Renal cortex interstitium (tissue), 15 donors: ENCODE measurements at places on chromosomes 5 and 9.

DNA sequence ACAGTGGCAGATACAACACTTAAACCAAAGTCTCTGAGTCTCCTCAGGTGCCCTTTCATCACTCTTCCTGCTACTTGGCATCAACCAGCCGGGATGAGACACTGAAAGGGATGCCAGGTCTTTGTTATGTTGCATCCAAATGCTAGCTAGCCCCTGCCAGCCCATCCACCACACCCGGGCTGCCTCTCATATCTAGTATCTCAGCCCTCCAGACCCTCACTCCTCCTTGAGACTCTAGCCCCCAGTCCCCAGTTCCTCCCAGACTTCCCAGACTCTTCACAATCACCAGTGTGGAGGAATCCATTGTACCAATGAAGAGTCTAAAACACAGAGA lies 21.5 kb downstream of the CSF2 start:
- no peak for DNase-seq

DNA sequence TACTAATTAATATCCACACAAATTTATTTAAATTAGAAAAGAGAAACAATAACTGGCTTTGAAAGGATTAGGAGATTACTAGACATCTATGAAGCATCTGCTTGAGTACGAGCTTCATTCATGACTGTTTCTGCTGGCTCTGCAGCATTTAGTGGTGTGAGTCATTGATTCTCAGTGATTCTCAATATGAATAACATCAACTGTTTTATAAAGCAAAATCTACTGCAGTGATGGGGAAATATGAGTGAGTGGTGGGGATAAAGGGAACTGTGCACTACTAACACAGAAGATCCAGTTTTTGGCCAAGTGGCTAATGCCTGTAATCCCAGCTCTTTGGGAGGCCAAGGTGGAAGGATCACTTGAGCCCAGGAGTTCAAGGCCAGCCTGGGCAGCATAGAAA lies 8.4 kb downstream of the FNBP1 start:
- no peak for DNase-seq

DNA sequence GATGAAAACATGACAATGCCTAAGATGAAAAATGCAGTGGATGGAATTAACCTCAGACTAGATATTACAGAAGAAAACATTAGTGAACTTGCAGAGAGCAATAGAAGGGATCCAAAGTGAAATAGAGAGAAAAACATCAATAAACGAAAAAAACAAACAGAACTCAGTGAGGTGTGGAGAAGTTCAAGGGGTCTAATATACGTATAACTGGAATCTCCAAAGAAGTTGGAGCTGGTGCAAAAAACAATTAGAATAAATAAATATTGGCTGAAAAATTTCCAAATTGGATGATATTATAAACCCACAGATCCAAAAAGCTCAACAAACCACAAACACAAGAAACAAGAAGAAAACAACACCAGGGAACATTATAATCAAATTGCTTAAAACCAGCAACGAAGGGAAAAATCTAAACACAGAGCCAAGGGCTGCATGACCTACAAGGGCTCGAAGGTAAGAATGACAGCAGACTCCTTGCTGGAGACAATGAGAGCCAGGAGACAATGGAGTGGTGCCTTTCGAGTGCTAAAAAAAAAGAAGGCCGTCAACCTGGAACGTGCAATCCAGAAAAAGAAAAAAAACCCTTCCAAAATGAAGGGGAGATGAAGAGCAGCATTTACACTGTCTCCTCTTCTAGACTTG lies 11.8 kb downstream of the FAM163B start:
- DNase-seq: no peak

DNA sequence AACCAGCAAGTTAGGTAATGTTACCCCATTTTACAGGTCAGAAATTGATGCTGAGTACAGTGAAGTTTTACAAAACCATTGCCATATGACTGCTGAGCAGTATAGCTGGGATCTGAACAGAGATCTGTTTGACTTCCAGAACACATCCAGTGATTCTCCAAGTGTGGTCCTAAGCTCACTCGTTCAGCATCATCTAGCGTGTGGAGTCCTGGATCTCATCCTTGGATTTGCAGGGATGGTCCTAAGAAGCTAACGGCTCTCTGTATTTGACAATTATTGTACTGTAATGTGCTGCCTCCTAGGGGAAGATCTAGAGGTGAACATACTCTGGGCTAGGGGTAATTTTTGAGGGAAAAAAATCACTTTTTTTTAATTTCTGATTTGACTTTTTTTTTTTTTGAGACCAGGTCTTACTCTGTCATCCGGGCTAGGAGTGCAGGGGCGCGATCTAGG lies 1.4 kb downstream of the SLC26A2 start:
- no peak for DNase-seq

DNA sequence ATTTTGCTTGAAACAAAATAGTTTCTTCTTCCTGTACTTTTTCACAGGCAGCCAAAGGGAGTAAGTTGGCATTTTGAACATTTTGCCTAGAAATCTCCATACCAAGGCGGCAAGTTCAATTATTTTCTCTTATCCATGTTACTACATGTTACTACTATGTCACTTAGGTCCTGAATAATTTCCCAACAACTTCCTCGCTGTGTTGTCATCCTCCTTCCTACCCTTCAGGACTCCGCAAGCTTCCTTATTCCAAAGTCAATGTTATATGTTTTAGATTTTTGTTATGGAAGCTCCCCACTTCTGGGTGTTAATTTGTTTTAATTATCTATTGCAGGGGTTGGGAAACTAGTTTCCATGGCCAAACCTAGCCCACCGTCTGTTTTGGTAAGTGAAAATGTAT lies 9.9 kb upstream of the B4GALT1 start:
- no peak for DNase-seq

- DNase-seq: no peak
Measured at GRCh38 chr5:6737043-6737941, 24.1 kb downstream of the TENT4A start.

GRCh38 chr5:156655732-156656131 lies 194.4 kb upstream of the PPP1R2B start:
- DNase-seq: no peak

GRCh38 chr5:60143942-60144549 lies 250.5 kb upstream of the PDE4D start:
- no peak for DNase-seq

DNA sequence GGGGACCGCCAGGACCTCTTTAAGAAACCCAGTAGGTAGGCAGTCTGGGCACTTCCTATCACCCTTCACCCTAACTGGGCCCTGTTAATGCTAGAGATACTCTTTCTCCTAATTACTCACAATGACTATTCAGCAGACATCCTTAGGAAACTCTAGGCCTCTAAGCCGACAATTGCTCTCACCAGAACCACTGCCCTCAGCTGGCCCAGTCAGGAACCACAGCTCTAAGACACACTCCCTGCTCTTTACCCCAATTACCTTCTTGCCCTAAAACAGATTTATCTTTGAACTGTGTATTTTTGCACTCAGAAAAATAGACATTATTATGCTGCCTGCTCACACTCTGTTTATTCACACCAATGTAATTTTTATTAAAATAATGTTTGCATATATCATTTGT lies 432.6 kb upstream of the SLC30A5 start:
- no peak for DNase-seq

- no peak for DNase-seq
Measured at GRCh38 chr9:90420768-90421513, 221.7 kb downstream of the DIRAS2 start.

DNA sequence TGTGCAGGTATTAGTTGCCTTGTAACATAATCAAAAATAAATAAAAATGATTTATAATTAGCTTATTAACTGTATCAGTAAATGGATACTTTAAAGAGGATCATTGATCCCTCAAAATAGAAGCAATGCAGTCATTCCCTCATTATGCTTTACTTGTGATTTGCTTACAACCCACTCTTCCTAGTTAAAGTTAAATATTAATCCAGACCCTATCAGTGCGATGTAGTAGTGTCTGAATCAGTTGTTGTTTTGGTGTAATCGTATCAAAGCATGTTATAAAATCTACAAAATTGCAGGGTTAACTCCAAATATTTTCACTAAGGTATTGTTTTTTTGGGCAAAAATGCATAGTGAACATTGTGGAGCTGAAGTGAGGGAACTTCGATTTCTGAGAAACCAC lies 17.6 kb downstream of the TENT4A start:
- DNase-seq: no peak

DNA sequence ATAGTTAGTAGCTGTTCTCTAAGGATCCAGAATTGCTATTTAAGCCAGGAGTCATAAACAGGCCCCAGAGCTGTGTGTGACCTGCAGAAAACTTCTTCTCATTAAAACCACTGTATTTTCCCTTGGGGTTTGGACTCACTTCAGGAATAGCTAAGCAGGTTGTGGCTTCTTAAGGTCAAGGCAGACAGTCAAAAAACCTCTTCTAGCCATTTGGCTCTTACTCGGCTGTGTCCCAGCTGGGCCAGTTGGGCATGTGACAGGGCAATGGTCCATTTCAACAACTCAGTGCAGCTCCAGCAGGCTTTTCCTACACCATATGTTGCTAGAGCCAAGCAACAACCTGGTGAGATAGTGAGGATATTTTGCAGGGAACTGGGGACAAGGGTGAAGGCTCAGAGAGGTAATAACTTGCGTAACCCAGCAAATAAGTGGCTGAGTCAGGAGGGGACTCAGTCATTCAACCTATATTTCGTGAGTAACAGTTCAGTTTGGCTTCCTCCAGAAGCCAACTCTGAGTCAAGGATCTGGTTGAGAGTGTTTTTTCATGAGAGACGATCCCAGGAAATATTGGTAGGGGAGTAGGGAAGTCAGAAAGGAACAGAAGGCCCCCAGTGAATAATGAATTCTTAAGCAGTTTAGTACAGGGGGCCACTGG lies 115.4 kb upstream of the PPP2R2B start:
- no peak for DNase-seq

DNA sequence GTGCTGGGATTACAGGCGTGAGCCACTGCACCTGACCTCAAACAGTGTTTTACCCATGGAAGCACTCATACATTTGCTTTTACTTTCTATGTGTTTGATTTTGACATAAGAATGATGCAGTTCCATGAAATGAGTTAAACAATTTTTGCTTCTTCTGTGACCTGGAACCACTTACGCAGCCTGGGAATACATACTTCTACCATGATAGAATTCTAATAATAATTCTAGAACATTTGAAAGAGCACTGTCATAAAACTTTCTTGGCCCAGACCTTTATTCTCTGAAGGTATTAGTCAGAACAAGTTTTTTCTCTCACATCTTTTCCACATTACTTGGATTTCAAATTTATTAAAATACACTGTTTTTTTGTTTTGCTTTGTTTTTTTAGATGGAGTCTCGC lies 25.3 kb upstream of the COL5A1 start:
- DNase-seq: no peak

- no peak for DNase-seq
Measured at GRCh38 chr9:137977571-137978261, 100.1 kb downstream of the CACNA1B start.

DNA sequence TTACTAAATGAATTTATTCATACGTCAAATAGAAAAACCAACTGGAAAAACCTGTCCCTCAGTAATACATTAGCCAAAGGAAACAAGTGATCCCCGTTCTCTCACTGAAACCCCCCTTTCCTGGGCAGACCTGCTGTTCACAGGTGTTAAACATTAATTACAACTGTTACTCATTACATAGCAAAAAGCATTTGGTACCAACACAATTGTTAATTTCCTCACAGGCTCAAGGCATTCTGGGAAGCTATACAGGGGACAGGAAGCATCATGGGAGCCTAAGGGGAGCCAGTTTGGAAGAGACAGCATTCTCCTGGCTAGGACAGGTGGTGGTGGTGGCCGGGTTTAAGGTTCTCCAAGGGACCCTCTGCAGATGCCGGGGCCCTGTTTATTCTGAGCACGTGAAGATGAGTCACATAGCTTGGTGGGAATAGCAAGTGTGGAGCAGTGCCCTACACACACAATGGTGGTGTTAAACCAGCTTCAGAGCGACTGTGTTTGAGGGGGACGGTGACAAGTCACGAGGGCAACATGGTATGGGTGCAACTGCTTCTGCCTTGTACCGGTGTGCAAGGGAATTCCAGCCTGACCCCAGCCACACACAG lies 62.6 kb upstream of the SLC25A51 start:
- DNase-seq: peak; percentile 74

- DNase-seq: no peak
Measured at GRCh38 chr5:145636371-145636770, 198.8 kb downstream of the PRELID2 start.

DNA sequence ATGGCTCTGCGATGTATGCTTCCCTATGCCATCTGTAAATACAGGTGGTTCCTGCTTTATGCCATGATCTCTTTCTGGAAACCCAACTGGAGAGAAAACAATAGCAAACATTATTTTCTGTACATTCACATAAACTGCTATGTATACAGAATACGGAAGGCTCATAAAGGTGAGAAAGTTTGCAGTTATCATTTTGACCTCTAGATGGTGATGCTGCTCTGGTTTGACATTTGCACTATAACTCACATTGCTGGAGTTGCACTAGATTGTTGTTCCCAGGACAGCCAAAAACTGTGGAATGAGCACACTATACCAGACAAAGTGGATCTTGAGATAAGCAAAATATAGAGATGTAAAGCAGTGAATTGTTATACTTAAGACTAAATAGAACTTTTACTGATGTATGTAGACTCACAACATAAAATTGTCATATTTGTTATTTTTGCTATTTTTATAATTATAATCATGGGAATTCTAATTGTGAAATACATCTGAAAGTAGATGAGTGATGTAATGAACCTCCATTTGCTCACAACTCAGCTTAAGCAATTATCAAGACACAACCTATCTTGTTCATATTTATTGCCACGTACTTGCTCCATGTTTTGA lies 246.5 kb downstream of the PTPRD start:
- DNase-seq: peak; percentile 48

DNA sequence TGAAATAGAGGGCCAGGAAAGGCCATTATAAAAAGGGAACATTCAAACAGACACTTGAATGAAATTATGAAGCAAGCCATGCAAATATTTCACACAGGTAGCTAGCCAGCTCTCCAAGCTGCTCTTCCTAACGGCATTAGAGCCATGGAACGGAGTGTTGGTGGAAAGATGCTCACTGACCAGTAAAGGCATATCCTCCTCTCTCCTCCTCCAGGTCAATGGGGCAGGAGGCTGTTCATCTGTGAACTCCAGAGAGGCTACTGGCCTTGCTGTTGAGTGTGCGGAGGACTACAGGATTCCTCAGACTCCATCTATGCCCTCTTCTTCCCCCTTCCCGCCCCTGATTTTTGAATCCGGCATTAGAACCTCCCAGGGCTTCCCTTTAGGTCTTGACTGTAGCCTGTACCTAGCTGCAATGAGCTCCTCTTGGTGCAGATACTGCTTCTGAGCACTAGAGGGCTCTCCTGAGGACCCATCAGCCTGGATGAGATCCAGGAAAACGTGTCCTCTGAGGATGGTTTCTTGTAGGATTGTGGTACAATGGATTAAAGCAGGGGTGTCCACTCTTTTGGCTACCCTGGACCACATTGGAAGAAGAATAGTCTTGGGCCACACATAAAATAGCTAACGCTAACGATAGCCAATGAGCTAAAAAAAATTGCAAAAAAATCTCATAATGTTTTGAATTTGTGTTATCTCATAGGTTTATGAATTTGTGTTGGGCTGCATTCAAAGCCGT lies 162.2 kb downstream of the SREK1 start:
- DNase-seq: peak; percentile 59

DNA sequence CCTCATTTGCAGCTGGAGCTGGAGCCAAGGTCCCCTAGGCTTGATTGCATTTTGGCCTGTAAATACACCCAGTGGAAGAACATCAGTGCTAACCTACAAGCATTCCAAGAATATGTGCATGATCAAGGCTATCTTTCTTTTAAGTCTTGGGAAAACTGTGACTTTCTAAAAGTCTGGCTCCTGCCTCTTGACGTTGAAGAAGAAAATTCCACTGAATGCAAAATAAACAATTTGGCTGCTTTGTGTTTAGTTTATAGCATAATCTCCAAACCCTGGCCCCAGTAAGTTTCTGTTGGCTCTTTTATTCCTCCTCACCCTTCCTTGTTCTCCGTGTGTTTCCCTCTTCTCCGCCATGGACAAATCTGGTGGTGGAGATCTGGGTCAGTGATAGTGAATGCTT lies 109.3 kb upstream of the TLE1 start:
- DNase-seq: no peak
